ENCODE measurements at places on chromosomes 2 and 18.

DNA sequence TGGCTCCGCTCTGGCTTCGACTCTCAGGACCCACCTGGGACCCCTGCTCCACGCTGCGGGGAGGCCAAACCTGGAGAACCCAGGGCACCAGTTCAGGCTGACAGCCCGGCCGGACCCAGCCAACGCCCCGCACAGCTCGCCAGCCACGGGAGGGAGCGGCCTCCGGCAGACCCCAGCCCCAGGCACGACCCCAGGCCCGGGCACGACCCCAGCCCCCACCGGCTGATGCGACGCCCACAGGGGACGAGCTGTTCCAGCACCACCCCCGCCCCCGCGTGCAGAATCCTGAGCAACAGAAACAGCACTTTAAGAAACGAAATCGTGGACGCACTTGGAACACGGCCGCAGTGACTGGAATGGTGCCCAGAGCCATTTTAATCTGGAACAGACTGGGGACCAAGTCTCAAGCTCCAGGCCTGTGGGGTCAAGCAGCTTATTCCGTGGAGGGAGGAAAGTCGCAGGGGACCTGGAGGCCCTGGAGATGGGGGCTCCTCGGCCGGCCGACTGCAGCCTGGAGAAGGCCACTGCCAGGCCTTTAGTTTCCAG lies 74.2 kb downstream of the MBP start:
- H3K36me3 ChIP-seq = peaks cover 13% of the 10 kb centered on the region
- no peak for DNase-seq
- H3K4me1 ChIP-seq = peaks cover 96% of the 10 kb centered on the region
- H3K27ac ChIP-seq = peak overlapping the region; percentile 67
- H3K4me3 ChIP-seq = no peak overlapping the region

- H3K4me3 ChIP-seq = no peak overlapping the region
- H3K27me3 ChIP-seq = no peaks in the 10 kb centered on the region
- H3K36me3 ChIP-seq = no peaks in the 10 kb centered on the region
- DNase-seq = no peak
These were observed 104.5 kb upstream of the KLHL14 start for GRCh38 chr18:32877371-32877770.

DNA sequence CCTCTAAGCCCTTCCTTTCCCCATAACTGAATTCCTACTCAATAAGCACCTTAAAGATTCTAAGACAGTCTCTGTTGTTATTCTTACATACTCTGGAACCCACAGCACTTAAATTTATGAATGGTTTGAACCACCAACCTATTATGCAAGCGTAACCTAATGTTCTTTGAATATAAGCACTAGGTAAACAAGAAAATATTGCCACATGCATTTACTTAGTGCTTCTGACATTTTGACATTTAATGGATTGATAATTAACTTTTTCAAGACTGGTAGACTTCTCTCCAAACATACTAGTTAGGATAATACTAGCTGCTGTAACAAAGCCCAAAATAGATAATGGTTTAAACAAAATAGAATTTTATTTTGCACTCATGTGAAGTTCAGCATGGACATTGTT lies 164.8 kb downstream of the ARHGAP15 start:
- no peak for DNase-seq
- H3K27me3 ChIP-seq = no peaks in the 10 kb centered on the region
- peaks cover 32% of the 10 kb centered on the region for H3K36me3 ChIP-seq
- no peak overlapping the region for H3K4me3 ChIP-seq
- H3K27ac ChIP-seq = no peak overlapping the region
- H3K4me1 ChIP-seq = no peaks in the 10 kb centered on the region

GRCh38 chr2:142849820-142850219 lies 27.6 kb upstream of the KYNU start:
- no peaks in the 10 kb centered on the region for H3K27me3 ChIP-seq
- H3K4me1 ChIP-seq = no peaks in the 10 kb centered on the region
- H3K36me3 ChIP-seq = no peaks in the 10 kb centered on the region

DNA sequence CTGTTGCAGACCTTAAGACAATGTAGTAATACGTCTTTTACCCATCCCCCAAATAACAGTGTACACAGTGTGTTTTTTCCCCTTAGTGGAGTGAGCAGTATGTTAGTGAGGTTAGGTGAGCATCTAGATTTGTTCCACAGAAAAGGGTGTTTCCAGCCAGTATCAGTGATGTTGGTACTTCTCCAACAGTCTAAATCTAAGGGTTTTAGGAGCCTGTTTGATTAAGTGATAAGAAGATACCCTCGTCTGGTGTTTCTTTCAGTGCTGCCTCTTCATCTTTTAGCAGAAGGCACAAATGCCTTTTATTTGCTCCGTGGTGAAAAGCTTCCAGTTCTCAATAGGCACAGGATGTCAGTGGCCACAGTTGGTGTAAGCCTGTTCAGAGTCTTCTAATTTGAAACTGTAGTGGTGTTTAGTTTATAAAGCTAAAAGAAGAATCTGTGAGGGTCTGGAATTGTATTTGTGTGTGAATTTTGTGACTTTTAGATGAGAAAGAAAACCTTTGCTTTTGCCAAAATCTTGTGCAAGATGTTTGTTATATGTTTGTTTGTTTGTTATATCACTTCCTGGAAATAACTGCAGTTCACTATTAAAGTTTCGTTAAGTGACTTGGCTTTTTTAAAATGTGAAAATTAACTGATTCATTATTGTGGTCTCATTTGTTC lies 71.2 kb downstream of the MAP4K4 start:
- H3K36me3 ChIP-seq = no peaks in the 10 kb centered on the region
- H3K27ac ChIP-seq = peak overlapping the region; percentile 38
- peaks cover 34% of the 10 kb centered on the region for H3K4me1 ChIP-seq
- no peaks in the 10 kb centered on the region for H3K27me3 ChIP-seq
- H3K4me3 ChIP-seq = no peak overlapping the region
- DNase-seq = peak; percentile 54

GRCh38 chr2:210527286-210527685 lies 29.1 kb upstream of the CPS1 start:
- H3K27ac ChIP-seq = no peak overlapping the region
- H3K4me1 ChIP-seq = no peaks in the 10 kb centered on the region

DNA sequence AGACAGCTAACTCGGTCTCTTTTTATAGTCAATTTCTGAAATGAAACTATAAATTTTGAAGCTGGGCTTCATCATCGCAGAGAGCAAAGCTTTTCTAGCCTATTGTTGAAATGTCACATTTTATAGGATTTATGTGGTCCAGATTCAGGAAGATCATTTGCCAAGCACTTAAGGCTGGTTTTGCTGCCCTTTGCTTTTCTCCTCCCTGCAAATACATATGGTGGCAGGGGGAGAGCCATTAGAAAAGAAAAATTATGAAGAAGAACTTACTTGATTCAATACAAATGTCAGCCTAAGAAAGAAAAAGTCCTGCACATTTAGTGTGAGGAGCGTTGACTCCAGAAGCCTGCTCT lies 206.9 kb upstream of the NRP2 start:
- H3K27ac ChIP-seq = no peak overlapping the region
- no peak overlapping the region for H3K4me3 ChIP-seq
- H3K27me3 ChIP-seq = no peaks in the 10 kb centered on the region
- no peaks in the 10 kb centered on the region for H3K4me1 ChIP-seq

DNA sequence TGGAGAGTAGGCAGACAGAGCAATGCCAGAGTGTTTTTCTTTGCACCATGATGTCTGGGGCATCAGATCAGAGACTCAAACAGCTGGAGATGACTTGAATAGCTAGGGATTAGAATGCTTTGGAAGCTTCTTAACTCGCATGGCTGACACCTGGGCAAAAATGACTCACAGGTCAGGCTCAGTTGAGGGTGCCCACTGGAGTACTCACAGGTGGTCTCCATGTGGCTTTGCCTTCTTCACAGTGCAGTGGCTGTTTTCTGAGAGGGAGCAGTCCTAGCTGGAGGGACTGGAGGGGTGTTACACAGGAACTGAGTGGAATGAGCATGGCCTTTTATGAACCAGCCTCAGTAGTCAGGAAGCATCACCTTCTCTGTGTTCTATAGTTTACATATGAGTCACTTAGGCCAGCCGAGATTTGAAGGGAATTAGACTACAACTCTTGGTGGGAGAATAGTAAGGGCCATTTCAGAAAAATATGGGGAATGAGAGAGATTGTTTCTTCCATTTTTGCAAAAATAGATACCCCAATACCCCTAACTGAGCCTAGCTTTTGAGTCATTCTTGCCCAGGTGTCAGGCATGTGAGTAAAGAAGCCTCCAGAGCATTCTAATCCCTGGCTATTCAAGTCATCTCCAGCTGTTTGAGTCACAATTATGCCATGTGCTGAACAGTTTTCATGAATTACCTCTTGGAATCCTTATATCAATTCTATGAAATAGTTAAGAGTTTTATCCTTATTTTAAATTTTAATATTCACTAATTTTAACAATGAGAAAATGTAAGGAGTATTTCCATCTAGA lies 7.1 kb upstream of the PPP1R1C start:
- DNase-seq = no peak
- H3K27ac ChIP-seq = no peak overlapping the region
- no peaks in the 10 kb centered on the region for H3K36me3 ChIP-seq
- H3K4me3 ChIP-seq = no peak overlapping the region

DNA sequence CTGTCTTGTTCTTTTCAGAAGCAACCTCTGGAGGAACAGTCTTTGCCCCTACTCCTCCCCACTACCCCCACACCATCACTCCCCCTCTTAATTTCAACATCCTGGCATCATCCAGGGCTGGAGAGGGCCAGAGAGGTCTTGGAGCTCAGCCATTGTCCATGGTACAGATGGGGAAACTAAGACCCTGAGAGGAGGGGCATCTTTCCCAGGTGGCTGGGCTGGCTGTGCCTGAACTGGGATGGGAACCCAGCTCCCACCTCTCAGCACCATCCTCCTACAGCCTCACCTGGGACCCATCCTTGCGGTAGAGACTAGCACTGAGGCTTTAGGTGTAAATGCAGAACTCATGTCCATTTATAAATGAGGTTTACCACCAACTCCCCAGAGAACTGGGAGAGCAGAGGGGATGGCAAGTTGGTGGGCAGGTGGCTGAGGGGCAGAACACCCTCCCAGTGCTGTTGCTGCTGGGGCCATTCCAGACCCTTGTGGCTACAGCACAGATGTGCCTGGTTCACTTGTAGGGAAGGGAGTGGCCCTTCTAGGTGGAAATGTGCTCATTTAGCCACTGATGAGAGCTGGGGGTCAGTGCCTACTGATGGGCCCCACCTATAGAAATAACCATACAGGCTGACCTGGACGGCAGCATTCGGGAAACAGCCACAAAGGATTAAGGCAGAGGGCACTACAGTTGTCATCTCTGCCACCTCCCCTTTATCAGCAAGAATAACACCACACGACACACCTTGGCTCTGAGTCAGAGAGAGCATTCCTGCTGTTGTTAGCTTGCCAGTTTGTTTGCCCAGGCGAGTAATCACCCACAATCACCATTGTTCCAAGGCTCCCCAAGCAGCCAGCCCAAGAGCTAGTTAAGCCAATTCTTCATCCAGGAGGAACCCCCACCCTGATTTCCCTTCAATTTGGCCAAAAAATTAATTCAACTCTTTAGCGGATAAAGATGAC lies 2.1 kb downstream of the MLPH start:
- DNase-seq = no peak
- H3K27me3 ChIP-seq = no peaks in the 10 kb centered on the region
- no peaks in the 10 kb centered on the region for H3K4me1 ChIP-seq
- H3K27ac ChIP-seq = no peak overlapping the region

DNA sequence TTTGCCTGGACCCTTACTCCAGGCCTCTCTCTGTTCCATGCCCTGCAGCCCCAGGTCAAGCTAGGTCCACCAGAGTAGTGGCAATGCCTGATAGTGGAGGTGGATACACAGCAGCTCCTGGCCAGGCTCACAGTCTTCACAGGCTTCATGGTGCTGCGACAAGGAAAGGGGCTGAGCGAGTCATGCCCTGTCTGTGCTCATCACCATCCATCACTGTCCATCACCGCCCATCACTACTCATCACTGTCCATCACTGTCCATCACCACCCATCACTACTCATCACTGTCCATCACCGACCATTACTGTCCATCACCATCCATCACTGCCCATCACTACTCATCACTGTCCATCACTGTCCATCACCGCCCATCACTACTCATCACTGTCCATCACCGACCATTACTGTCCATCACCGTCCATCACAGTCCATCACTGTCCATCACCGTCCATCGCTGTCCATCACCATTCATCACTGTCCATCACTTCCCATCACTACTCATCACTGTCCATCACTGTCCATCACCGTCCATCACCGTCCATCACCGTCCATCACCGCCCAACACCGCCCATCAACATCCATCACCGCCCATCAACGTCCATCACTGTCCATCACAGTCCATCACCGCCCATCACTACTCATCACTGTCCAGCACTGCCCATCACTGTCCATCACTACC lies 57.1 kb upstream of the OTOS start:
- no peak for DNase-seq
- H3K4me3 ChIP-seq = no peak overlapping the region
- H3K4me1 ChIP-seq = no peaks in the 10 kb centered on the region

GRCh38 chr18:11581286-11581685 lies 28.1 kb upstream of the SLC35G4 start:
- H3K27ac ChIP-seq = no peak overlapping the region
- peak; percentile 28 for DNase-seq
- no peaks in the 10 kb centered on the region for H3K27me3 ChIP-seq
- peaks cover 55% of the 10 kb centered on the region for H3K4me1 ChIP-seq
- no peak overlapping the region for H3K4me3 ChIP-seq

DNA sequence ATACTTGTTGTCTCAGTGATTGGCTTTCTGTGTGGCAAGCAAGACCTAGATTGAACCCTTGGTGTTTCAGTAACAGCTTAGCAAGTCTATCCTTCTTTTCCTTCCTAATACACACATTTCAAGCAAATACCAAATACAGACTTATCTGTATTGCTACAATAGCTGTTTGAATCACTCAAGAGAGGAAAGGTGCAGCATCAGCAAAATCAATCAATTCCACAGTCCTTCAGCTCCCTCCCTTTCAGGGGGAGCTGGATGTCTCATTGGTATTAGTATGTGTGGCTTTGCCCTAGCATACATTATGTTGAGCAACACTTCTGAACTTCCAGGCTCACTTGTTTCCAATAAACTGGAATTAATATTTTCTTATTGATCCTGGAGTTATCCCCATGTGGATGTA lies 323.1 kb downstream of the TMX3 start:
- no peaks in the 10 kb centered on the region for H3K27me3 ChIP-seq
- no peak overlapping the region for H3K4me3 ChIP-seq
- H3K27ac ChIP-seq = no peak overlapping the region
- H3K36me3 ChIP-seq = no peaks in the 10 kb centered on the region
- H3K4me1 ChIP-seq = no peaks in the 10 kb centered on the region

DNA sequence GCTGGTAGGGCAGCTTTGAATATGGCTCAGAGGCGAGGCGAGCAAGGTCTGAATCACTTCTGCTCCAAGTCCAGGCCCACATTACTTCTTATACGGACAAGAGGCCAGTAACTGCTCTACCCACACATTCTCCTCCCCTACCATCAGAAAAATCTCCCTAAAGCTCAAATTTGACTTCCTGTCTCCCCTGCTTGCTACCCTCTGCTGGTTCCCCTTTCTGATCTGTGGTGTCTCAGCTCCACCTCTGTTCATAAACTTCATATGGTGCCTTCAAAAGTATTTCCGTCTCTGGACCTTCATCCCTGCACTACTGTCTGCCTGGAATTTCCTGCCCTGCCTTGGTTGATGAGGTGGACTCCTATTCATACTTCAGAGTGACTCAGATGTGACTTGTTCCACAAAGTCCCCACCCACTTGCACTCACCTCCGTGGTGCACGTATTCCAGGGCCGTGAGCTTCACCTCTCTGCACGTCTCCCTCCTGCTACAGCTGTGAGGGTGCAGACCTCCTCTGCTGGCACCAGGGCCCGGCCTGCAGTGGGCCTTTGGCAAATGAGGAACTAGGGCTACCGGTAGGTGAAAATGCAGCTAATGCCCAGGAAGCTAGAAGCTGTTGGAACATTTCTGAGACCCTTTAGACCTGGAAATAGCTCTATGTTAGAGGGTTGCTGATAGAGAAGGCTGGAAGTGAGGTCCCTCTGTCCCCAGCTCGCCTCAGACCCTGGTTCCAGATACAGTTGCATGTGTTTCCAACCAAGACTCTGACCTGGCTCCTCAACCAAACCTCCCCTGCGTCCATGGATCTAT lies 24.6 kb upstream of the KCMF1 start:
- no peak overlapping the region for H3K4me3 ChIP-seq
- no peak overlapping the region for H3K27ac ChIP-seq
- H3K4me1 ChIP-seq = no peaks in the 10 kb centered on the region
- no peaks in the 10 kb centered on the region for H3K36me3 ChIP-seq
- no peak for DNase-seq

Measured in DND-41 (cell line).